ENCODE measurements at places on chromosomes 12 and 14.

DNA sequence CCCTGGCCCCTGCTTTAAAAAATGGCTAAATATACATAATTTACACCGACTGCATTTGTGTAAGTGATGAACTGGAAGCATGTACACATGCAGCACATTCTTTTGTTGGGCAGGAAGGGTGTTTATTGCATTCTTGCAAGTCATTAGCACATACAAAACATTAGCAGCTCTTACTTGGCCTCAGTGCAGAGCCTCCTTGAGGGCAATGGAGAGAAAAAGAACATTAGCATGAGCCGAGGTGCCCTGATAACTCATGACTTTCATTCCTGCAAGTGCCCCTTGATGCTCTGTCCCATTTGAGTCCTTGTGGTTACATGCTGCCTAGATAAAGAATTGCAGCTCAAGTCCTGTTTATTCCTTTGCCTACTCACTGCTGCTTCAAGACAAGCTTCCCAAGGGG, 61.9 kb downstream of the PAX9 start:
- no peak for DNase-seq

DNA sequence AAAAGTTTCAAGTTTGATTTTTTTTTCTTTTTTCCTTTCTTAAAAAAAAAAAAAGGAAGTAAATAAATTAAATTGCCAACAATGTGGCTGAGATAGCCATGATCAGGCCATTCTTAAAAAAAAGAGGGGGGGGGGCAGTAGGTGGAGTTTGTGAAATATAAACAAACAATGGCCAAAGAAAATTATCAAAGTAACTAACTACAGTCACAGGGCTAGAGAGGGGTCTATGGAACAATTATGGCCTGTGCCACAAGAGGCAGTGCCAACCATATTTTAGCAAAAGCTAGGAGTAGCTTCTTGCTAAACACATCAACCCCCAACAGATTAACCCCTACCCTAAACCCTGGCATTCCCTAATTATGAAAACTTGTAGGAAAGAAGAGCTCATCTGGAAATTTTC, 16.2 kb upstream of the SMARCC2 start:
- DNase-seq: no peak

DNA sequence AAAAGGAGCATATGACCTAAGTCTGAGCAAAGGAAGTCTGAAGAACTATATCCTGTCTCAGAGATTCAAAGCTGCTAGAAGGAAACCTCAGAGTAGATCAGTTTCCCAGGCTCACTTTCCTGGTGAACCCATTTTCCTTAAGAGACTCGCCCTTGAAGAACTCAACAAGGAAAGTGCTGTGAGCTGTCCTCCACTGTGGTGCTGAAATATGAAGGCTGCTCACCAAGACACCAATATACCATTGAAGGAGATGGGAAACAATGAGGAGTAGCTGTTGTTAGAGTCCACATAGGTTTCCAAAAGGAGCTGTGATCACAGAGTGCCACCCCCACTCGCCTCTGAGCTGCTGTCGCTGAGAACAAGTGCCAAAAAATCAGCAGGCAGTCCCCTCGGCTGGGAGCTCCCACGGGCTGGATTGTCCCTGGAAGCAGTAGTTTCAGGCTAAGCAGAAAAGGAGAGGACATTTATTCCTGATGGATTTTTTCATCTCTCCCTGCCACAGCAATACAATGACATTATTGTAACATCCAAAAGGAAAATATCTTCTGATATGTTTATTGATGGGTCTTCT, 282.1 kb downstream of the RPS29 start:
- peak; percentile 86 for DNase-seq

GRCh38 chr14:24665440-24665991, 31.5 kb upstream of the GZMB start:
- no peak for DNase-seq

DNA sequence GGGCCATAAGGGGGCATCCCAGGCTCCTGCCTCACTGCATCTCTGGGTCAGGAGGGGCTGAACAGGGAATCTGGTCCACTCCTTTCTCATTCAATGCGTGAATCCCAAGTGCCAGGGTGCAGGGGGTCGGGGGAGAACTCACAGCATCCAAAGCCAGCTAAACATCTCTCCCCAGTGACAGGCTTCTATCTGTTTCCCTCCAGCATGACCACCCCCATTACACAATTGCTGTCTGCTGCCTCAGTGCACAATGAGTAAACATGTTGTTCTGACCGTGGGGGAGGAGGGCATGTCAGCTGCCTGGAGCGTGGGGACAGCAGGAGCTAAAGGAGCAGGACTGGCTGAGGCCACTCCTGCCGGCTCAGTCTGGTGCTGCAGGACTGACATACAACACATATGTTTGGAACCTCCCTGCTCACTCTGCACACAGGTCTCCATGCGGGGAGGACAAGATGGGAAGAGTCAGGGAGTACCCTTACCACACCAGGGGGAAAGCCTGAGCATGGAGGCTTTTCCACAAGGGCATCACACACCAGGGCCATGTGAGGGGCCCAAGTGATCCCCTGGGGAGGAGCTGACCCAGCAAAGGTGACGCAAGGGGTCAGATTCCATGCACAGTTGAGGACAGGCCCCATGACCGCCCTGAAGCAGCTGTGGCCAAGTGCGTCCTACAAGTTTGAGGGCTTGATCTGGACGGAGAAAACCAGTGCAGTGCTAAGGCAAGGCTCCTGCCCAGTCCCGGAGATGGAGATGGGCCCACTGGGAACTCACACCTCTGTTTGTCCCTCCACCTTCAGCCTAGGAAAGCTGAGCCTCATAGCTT, 1.4 kb downstream of the TNS2 start:
- no peak for DNase-seq

DNA sequence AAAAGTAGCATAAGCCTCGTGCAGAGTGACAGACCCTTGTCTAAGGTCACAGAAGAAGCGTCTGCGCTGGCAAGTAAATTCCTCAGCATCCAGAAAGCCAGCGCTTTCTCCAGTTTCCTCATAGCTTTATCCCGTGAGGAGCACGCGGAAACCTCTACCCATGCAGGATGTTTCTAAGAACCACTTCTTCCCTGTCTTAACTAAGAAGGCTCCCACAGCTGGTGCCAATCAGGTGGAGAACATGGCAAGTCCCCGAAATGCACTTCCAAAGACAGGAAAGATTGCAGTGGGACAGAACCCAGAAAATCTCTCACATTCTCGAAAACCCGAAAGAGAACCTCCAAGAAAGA, 968 bp upstream of the ARID4A start:
- no peak for DNase-seq

- no peak for DNase-seq
Observed at GRCh38 chr14:50099335-50099734, 17.0 kb downstream of the VCPKMT start.

DNA sequence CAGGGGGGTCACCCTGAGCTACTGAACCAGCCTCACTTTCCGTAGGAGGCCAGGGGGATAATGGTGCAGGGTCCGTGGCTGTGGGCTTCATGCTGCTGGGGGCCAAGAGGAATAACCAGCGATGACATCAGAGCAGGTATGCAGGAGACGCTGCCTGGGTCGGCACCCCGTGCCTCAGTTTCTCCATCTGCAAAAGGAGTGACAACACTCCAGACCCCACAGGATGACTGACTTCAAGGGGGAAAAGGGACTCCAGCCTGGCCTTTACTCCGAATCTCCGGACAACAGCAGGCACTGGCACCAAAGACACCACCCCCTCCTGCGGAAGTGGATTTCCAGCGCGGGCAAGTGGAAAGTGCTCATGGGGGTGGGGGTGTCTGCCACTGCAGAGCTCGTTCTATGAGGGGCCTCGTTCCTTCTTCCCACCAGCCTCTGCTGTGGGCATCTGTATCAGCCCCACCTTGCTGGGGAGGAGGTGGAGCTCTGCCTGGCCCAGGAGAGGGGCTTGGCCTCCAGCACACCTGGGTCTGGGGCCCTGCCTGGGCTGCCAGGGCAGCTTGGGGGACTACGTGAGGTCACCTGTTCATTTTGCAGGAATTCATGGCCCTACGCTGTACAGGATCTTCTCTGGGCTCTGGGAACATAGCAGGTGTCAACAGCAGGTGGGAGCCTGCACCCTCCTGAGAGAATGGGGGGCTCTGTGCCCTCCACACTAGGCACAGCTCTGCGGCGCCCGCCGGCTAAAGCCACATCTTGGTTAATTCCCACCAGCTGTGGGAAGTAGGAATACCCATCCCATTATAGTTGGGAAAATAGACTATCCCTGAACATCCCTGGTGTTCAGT, 216.6 kb upstream of the C14orf180 start:
- DNase-seq: no peak

DNA sequence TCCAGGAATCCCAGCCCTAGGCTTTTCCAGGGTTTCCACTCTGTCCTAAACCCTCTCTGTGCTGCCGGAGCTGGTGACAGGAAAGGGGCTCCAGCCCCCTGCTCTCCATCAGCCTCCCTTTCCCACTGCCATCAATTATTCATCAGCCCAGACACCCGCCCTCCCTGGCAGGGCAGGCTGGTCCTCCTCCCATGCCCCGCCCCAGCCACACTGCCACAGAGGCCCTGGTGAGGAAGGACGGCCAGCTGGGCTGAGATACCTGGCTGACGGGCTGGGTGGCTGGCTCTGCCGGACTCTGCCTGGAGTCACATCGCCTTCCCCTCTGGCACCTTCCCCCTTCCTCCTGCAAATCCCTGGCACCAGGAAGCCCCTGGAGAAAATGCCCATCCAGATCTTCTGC, 11.9 kb upstream of the SMARCD1 start:
- no peak for DNase-seq

GRCh38 chr14:77267937-77268699, 2.9 kb downstream of the NGB start:
- no peak for DNase-seq

GRCh38 chr12:105455261-105455660, 124.8 kb downstream of the C12orf75 start:
- no peak for DNase-seq

GRCh38 chr12:93007544-93007943, 78.4 kb upstream of the EEA1 start:
- no peak for DNase-seq

DNA sequence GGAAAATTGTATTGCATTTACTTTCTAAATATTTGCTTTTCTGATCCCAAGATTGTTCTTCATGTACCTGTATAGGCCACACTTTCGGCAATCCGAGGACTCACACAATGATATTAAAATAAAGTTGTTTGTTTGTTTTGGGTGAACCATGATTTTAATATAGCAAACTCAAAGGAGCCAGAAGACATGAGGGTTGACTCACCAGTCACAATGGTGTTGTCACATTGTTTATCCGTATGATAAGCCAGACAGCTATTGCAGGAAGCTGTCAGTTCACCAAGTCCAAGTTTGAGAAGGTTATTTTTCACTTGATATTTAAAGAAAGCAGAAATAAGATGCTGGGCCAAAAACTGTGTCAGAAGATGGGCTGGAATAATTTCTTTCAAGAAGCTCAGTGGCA, 67.1 kb upstream of the CPM start:
- no peak for DNase-seq

DNA sequence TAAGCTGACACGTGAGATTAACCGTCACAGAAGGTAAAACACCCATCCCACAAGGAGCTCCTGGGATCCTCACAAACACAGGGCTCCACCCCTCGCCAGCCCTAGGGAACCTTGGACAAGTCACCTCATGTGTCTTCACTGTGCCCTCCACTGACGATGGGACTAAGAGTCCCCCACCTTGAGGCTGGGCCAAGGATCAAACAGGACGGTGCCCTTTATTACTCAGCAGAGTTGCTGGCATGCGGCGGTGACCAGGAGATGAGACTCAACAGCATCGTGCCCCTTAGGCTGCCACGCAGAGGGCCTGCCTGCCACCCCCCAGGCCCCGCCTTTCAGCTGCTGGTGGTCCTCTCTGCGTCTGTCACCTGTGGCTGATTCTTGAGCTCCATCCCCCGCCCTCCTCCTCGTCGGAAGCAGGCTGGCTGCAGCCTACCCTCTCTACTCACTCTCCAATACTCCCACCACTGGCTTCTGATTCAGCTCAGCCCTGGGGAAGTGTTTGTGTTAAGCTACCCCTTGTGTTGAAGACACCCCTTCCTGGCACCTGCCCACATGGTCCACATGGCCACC, 105.2 kb downstream of the DICER1 start:
- no peak for DNase-seq

GRCh38 chr14:69360438-69361108, 37.5 kb downstream of the ERH start:
- no peak for DNase-seq

GRCh38 chr12:123051556-123051955, 71.1 kb downstream of the ARL6IP4 start:
- no peak for DNase-seq

DNA sequence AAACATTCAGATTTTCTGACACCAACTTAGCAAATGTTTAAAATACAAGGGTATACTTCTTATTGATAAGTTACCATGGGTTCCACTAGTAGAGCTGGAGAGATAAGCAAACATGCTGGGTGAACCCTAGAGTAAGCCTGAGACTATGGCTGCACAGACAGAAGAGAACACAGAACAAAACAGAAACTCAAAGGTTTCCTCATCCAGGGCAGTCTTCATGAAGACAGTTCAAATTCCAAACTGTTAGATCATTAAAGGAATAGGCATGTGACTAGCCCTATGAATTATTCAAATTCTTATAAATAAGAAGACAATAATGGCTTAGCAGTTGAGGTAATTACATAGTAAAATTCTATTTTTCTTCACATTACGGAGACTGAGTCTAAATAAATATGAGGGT, 28.1 kb downstream of the BTBD7 start:
- DNase-seq: no peak

DNA sequence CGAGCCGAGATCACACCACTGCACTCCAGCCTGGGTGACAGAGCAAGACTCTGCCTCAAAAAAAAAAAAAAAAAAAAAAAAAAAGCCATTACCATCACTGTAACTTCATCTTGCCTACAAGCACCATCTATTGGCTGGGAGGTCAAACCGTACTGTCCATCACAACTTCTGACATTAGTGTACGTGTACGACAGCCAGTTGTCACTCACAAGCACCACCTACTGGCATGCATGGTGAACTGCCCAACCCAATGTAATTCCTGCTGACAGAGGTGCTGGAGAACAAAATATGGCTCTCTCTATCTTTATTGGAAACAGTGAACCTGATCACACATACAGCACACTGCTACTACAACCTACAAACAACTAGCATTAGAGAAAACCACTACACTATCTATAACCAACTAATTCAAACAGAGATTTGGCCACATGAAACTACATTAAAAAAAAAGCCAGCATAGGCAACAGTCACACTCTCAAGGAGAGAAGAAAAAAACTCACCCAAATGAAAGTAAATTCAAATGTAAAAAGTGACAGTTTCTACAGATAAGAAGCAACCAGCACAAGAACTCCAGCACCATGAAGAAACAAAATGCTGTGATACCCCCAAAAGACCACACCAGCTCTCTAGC, 82.3 kb downstream of the PUS7L start:
- no peak for DNase-seq

DNA sequence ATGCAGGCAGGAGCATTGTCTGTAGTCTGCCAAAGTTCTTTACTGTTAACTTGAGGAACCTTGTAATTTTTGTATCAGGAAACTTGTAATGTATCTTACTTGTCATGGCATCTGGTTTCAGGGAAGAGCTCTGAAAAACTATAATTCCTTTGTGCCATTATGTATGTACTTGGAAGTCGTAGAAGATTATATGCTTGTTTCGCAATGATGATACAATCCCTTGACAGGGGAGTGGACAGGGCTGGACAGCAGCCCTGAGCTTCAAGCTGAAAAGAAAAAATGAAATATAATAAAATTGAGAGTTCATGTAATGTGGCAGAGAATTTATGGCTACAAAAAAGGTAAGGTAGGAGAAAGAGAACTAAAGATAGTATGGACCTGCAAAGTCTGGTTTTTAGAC, 7.4 kb upstream of the DLGAP5 start:
- DNase-seq: no peak
